ENCODE measurements at places on chromosomes 12 and 14.

DNA sequence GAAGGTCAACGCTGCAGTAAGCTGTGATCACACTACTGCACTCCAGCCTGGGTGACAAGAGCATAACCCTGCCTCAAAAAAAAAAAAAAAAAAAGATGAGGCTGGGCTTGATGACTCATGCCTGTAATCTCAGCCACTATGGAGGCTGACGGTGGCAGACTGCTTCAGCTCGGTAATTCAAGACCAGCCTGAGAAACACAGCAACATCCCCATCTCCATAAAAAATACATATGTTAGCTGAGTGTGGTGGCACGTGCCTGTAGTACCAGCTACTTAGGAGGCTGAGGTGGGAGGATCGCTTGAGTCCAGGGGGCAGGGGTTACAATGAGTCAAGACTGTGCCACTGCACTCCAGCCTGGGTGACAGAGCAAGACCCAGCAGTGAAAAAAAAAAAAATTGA is 50.4 kb downstream of the GXYLT1 start:
- peak; percentile 39 for DNase-seq

GRCh38 chr12:70106347-70106746 is 136.9 kb upstream of the CNOT2 start:
- DNase-seq: no peak

DNA sequence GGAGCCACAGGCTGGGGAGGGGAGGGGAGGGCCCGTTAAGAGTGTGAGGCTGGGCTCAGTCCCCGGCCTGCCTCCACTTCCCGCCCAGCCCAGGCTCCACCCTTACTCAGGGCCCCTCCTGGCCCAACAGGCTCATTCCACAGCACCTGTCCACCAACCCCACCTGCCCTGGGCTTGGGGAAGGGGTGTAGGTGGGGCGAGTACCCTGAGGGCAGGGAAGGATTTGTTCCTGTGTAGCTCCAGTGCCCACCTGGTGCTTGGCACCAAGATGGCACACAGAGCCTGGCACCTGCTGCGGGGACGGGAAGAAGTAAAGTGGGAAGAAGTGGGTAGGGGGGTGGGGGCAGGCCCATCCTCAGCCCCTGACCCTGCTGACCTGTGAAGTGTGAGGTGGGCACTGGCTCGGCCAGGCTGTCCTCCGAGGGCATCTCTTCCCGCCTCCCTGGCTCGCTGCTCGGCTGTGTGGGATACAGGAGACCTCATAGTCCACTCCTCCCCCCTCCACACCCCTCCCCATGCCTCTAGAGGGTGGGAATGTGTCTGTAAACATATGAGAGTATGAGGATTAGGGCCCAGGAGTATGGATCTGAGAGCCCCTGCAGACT is 35.1 kb downstream of the NCKAP5L start:
- no peak for DNase-seq

DNA sequence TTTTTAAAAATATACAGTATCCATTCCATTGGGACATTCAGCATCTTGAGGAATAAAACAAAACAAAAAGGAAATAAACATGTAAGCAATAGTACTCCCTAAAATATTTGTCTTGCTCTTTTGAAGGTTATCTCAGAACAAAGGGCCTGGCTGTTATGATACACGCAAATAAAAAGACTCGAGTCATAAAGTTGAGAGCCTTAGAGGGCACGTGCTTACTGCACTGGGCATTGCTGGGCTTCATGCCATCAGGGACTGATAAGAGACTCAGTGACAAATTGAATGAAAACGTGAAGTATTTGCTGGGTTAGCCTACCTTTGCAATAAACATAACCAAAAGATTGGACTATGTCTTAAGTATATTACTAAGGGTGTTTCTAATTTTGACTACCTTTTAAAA is 118.9 kb downstream of the SLC35F4 start:
- no peak for DNase-seq

GRCh38 chr12:116731801-116732200 is 6.1 kb downstream of the SPRING1 start:
- DNase-seq: no peak

DNA sequence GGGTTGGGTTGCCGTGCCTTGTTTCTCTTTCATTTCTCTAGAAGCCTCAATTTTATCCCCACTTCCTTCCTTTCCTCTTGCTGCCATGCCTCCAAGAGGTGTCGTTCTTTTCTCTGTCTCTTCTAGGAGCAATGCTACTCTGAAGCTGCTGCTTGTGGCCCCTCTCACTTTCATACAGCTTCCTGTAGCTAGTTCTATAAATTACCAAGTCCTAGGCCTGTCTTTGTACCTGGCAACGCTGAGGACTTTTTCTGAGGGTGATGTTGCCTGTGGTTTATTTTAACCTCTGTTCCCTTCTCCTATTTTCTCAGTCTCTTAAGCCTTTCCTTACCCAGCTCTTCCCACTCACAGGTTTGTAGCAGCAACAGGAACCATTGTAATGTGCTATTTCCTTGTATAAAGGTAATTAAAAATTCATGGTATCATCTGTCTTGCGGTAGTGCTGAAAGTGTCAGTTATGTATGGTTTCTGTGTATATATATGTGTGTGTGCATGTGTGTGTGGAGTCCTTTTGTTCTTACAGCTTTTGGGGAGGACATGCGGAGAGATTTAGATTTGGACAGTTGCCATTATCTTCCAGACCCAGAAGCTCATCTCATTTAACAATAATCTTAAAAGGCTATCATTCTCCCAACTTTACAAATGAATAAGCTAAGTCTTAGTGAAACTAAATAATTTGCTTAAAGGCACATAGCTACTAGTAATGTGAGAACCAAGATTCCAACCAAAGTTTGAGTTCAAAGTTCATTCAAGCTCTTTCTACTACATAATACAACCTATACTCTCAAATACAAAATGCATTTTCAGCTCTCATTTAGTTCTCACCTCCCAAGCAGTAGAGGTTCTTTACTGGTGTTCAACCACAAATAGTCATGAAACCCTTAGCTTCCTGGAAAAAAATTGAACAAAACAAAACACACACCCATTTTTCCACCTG is 43.8 kb downstream of the DDHD1 start:
- DNase-seq: peak; percentile 87

GRCh38 chr14:68782091-68782981 is 10.5 kb downstream of the ZFP36L1 start:
- peak; percentile 85 for DNase-seq

DNA sequence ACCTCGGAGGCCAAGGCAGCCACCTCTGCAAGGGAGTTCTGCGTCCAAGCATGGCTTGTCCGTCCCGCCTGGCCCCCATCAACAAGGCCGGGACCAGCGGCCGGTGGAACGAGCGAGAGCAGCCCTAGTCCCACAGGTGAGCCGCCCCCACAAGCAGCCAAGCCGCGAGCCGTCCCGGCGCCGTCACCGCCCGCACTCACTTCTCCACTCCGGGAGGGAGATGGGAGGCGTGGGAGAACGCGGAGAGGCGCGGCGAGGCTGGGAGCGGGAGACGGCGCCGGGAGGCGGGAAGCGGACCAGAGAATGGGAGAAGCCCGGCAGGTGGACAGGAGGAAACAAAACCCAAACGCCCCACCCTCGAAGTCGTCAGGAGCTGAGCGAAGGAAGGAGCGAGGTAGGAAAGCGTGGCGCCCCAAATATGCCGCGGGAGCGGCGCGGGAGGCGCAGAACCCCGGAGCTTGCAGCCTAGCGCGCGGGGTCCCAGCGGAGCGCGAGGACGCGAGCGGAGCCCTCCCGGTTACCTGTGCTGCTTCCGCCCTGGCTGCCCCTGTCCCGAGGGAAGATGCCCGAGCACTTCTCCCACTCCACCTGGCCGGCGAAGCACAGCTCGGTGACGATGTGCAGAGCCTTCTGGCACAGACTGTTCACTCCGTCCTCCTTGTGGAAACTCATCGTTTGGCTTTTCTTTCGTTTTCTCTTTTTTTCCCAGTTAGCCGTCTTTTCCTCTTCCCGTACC is 600 bp downstream of the SYT10 start:
- DNase-seq: no peak

DNA sequence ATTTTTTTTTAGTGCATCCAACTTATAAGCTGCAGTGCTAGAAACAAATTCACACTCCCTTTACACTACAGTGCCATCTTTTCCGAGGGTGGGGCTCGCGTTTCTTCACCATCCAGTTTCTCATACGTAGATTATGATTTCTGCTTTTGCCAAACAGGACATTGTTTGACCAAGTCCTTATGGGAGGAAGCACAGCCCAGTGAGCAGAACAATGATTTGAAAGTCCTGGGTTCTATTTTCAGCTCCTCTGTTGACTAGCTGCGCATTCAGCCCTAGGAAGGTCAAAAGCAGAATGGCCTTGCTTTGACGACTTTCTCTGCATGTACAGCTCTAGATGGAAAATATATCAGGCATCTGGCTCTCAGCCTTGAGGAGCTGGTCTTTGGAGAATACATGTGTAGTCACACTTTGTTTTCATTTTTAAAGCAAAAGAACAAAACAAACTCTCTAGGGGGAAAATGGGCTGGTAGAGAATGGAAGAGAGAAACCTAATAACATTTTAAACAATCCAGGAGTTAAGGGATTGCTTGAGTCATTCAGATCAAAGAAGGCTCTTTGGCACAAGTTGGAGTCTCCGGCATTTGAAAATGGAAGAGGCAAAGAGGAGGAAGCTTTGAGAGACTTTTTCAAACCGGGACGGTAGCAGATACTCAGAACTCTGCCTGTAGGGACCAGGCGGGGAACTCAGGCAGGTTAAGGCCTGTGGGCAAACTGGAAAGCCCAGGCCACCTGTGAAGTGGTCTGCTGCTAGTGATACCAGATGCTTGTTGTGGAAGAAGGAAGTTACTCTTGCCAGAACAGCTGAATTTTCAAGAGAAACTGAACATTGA is 257.3 kb upstream of the PLEKHG7 start:
- no peak for DNase-seq

GRCh38 chr14:77593501-77593961 is 22.9 kb downstream of the SPTLC2 start:
- DNase-seq: peak; percentile 39

- DNase-seq: peak; percentile 46
Observed at GRCh38 chr14:59055439-59056045, 132.9 kb upstream of the DAAM1 start.

- DNase-seq: no peak
Observed at GRCh38 chr14:61288228-61288627, 7.1 kb upstream of the TMEM30B start.

DNA sequence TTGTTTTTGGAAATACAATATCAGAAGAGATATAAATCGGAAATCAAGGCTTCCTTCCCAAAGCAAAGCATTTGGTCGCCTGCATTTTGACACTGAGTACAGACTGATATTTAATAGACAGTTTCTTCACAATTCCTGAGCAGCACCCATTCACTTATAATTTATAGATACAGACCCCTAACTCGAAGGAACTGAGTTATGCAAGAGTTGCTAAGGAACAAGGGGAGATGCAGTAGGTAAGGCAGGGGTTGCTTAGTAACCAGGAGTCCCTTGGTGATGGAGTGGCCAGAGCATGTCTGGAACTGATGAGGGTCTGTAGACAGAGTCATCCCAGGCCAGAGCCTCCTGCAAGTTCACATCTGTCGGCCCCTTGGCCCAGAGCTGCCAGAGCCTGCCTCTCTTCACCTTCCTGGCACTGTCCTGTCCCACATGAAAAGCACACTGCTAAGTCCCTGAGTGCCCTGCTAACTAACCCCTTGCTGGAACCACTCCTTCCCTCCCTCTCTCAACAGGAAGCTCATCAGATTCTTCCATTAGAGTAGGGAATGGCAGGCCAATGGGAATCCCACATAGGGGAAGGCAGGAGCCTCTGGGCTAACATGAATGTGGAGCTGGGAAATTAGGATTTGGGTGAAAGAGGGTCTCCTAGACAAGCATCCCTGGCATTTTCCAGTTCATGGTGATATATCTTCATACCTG is 3.6 kb upstream of the DHRS2 start:
- DNase-seq: no peak

GRCh38 chr12:89856431-89856830 is 147.8 kb upstream of the ATP2B1 start:
- peak; percentile 64 for DNase-seq

GRCh38 chr14:74980731-74981461 is 21.8 kb upstream of the EIF2B2 start:
- no peak for DNase-seq

GRCh38 chr12:116393859-116394650 is 116.6 kb upstream of the MED13L start:
- no peak for DNase-seq

GRCh38 chr12:130879212-130879686 is 7.4 kb downstream of the RAN start:
- DNase-seq: no peak

DNA sequence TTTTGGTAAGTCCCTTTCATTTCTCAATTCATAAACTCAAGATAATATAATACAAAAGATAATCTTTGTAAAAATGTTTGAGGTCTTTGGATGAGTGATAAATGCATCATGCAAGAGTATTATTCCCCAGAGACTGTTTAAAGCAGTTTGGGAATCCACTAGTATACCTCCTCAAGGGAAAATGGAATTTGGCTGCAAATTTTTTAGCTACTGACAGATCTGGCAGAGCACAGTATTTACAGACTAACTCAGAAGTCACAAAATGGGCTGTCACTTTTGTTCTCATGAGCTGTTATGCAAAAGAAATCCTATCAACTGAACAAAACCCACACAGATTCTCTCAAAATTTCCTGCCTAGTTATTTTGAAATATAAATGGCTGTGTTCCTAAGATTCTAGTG is 9.9 kb downstream of the SPIC start:
- DNase-seq: no peak

GRCh38 chr12:27012239-27012981 is 1.8 kb downstream of the TM7SF3 start:
- DNase-seq: no peak

- peak; percentile 20 for DNase-seq
Observed at GRCh38 chr14:54182419-54183045, 214.3 kb upstream of the CDKN3 start.

GRCh38 chr12:56634242-56634836 is 4.2 kb upstream of the BAZ2A start:
- peak; percentile 19 for DNase-seq

GRCh38 chr12:131612092-131612755 is 98.7 kb upstream of the SFSWAP start:
- DNase-seq: no peak

- DNase-seq: no peak
Observed at GRCh38 chr12:52123487-52124186, 44.1 kb downstream of the SMIM41 start.

- no peak for DNase-seq
Observed at GRCh38 chr14:95305145-95305544, 14.6 kb downstream of the CLMN start.

DNA sequence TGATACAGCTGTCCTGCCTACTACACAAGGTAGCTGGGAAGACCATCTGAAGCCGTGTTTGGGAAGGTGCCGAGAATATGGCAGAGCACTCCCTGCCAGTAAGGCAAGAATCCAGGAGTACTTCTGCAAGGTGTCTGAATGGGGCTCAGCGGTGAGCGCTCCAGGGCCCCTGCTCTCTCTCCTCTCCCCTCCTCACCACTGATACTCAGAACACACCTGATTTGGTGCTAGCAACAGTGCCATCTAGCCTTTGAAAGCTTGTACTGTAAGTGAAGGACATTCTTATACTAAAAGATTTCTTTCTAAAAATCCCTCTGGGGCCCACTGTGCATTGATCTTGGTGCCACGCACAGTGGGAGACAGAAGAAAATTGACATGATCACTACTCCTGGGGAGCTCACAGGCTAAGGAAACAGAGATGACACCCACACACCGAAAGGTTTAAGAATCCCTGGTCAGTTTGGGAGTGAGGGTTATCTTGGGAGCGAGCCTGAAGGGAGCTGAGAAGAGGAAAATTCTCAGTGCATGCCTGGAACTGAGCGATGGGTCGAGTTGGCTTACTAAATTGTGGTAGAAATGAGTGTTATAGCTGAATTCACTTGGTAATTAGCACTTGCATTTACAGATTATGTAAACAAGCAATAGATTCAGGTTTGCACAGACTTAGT is 216.9 kb downstream of the NTF3 start:
- peak; percentile 8 for DNase-seq

Measured in activated CD4-positive, alpha-beta T cell treated with anti-CD3 and anti-CD28 coated beads, Interleukin-2, Interleukin-6, amounts not matched to agents 100 ng/mL and 50 ng/mL, durations not matched to agents 16 hours and 8 hours (primary cell).